ENCODE measurements at places on chromosomes 6 and 20.

GRCh38 chr20:31698803-31699718 is 23.6 kb downstream of the BCL2L1 start:
- no peak for DNase-seq

DNA sequence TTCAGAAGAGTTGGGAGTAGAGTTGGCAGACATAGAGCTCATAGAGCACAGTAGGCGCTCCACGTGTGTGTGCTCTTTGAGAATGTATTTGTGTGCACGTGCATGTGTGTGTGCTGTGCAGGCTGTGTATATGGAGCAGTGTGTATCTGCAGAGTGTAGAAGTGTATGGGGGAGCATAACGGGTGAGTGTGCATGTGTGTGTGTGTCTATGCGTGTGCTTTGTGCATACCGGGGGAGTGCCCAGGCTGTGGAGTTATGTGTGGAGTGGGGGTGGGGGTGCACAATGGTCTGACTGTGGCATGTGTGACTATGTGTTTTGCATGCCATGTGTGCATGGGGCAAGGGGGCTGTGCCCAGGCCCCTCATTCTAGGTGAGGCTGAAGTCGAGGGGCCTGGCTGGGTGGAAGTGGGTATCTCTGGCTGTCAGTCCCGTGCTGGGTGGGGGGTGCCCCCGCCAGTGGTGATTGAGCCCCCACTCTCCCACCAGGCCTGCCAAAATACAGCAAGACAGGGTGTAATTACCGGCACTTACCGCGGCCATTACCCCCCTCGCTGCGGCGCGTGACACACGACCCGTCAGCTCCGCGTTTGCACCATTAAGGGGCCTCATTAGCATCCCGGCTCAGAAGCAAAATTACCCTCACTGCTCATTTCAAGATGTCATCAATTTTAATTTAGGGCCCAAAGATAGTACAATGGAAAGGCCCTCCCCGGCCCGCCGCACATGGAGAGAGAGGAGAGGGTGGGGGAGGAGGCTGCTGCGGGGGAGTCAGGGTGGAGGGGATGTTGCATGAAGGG is 39.1 kb downstream of the MDFI start:
- no peak for DNase-seq

DNA sequence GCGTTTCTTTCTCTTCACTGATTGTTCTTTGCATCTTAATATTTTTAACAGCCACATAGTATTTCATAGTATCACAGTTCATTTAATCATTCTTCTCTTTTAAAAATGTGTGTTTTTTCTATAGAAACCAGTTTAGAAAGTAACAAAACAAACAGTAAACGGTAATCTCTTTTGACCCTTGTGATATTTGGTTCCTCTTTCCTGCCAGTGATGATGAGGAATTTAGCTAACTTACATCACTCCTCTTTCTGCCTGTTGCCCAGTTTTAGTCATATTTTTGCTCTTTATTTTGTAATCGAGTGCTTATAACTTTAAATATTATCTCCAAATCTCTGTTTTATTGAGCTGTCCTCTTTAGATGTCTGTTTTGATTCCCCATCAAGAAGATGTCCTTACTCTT is 38.1 kb upstream of the ZBTB24 start:
- no peak for DNase-seq

DNA sequence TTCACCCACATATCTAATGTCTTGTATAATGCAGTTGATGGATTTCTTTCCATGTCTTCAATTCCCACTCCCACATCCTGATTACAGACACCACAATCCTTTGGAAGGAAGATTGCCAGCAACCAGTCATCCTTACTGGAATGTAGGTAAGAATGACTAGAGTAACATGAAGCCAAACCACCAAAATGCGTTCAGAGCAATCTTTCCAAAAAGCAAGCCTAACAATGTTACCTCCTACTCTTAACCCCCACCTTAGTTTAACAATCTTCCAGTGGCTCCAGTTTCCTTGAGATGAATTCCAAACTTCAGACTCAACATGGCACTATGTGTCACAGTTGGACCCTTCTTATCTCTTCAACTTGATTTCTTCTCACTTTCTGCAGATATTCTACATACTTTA is 685.6 kb downstream of the DOK5 start:
- DNase-seq, result no peak

DNA sequence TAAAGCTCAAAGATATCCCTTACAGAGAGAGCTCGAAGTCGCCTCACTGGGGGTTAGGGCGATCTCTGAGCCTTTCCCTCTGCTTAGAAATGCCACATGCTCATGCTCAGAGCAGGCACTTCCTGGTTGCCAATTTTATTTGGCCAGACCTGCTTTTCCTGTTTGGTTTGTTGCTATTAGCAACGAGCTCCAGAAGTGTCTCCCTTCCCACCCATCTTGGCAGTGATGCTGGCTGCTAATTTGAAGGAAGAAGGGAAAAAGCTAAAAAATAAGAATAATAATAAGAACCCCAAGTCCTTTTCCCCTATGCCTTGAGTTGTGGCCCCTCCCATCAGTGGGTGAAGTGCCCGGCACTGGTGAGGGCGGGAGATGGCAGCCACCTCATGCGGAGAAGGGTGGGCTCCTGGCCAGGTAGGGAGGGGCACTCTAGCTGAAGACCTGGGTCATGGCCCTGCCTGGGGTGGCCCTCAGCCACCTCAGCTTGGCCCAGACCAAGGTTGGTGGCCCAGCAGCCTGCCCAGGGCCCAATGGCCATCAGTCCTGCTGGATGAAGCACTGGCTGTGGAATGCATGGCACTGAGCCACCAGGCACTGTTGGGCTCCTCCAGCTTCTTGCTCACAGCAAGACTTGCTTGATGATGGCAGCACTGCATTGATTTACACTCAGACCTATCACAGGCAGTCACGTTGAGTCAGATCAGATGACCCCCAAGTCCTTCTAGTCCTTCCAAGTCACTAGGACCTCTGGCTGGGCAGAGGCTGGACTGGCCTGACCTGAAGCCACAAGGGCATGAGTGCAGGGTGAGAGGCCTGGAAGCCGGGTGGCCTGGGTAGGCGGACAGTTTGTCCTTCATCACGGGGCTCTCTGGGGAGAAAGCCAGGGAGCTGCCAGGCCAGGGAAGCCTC is 79.0 kb downstream of the SYNJ2 start:
- no peak for DNase-seq

GRCh38 chr20:37346236-37346534 is 245 bp downstream of the SRC start:
- no peak for DNase-seq

- no peak for DNase-seq
These were observed 195.1 kb downstream of the KIF16B start for GRCh38 chr20:16378122-16378521.

DNA sequence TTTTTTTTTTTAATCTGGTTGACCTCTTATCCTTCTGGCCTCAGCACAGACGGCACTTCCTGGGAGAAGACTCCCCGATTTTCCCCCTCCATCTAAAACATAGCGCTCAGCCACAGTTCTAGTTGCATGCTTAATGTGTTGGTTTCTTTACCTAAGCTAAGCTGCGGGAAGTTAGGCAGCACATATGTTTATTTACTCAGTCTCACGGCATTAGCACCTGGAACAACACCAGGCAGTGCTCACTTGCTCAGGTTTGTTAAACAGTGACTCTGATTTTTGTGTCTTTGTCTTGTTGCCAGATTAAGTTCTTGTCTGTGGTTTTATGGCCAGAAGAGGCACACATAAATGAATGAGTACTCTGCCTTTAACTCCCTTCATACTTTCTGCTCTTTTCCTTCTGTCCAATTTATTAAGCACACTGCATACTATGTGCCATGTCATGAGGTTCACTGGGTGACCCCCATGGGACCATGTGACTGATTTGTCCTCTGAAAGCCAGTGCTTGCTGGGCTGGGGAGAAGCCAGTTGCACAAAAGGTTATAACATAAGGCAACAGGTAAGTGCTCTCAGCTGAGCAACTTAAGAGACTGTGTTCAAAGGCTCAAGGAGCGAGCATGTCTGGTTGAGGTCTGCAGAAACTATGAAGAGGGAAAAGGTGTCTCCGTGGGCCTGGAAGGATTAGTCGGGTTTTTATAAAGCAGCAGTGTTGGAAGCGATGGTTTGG is 93.6 kb downstream of the RPP40 start:
- DNase-seq, result no peak

GRCh38 chr20:9397928-9398327 is 116.5 kb upstream of the LAMP5 start:
- DNase-seq, result no peak

DNA sequence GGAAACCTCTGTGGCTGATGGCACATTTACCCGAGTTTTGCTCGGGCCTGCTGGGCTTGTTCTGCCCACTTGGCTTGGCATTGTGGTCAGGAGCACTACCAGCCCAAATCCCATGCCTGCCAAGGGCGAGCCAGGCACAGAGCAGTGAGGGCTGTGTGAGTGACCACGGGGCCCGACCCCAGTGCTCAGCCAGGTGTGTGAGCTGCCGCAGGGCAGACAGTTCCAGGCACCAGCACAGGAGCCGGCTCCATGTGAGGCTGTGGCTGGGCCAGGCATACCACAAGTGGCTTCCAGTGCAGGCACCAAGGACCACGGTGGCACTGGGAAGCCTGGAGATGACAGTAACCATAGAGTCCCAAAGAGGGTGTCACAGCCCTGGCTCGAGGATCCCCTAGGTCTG is 1225.5 kb upstream of the GJE1 start:
- no peak for DNase-seq

- DNase-seq, result no peak
These were observed 406.7 kb downstream of the LMBRD1 start for GRCh38 chr6:69390125-69390524.

DNA sequence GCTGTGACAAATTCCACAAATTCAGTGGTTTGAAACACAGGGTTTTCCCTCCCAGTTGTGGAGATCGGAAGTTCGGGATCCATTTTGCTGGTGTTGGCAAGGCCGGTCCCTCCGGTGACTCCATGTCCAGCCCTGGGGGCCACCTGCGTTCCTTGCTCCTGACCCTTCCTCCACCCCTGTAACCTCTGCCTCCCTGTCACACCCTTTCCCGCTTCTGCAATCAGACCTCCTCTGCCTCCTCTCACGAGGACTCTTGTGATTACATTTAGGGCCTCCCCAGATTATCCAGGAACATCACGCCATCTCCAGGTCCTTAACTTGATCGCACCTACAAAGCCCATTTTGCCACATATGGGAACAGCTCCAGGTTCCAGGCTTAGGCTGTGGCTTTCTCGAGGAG is 12.5 kb downstream of the RPS6KA2 start:
- DNase-seq, result no peak

DNA sequence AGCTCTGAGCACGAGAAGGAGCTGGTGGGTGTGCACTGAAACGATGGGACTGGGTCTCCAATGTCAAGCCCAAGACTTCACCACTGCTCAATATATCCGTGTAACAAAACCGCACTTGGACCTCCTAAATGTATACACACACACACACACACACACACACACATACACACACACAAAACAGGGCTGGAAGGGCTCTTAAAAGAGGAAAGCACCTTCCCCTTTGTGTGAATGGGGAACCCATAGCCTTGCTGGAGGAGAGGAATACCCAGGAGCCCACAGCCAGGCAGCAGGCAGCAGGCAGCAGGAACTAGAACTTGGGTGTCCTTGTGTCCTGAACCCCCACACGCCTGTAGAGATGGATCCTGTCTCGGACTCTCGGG is 29.8 kb downstream of the TGM2 start:
- no peak for DNase-seq

- DNase-seq, result no peak
These were observed 157.7 kb downstream of the GJA1 start for GRCh38 chr6:121593011-121593641.

DNA sequence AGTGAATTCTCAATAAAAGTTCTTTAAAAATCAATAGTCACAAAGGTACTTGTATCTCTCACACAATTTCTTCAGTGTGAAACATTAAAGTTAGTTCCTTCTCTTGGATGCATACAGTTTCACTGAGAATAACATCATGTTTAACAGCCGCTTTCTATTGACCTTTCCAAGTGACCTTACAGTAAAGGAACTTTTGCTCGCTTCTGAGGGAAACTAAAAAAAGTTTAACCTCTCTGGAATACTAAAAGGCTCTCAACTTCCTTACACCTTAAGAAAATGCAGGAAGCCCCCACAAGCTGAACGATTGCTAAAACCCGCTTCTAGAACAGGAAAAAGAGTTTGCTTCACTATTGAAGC is 1.3 kb downstream of the RRAGD start:
- DNase-seq, result no peak

GRCh38 chr20:10089871-10090587 is 55.2 kb downstream of the ANKEF1 start:
- no peak for DNase-seq

DNA sequence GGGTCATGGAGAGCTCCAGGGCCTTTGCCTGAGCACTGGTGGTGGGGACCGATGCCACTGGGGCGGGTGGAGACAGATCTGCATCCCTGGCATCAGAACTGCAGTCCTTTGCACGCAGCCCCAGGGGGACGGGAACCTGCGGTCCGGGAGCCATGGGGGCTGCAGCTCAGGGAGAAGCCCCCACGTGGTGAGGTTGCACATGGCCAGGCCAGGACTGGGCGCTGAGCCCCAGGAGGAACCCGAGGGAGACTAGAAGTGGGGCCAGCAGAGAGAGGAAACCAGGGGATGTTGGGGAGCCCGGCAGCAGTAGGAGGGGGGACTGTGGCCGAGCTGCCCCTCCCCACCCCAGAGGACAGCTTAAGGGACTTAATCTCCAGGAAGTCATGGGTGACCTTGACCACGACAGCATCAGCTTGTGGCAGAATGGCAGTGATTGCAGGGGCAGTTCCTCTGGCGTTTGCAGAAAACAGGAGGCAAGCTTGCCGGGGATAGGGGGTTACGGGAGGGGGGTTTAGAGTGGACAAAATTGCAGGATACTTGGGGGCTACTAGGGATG is 18.0 kb upstream of the LSM14B start:
- DNase-seq, result no peak

GRCh38 chr6:157761926-157762325 is 61.1 kb upstream of the SNX9 start:
- no peak for DNase-seq

DNA sequence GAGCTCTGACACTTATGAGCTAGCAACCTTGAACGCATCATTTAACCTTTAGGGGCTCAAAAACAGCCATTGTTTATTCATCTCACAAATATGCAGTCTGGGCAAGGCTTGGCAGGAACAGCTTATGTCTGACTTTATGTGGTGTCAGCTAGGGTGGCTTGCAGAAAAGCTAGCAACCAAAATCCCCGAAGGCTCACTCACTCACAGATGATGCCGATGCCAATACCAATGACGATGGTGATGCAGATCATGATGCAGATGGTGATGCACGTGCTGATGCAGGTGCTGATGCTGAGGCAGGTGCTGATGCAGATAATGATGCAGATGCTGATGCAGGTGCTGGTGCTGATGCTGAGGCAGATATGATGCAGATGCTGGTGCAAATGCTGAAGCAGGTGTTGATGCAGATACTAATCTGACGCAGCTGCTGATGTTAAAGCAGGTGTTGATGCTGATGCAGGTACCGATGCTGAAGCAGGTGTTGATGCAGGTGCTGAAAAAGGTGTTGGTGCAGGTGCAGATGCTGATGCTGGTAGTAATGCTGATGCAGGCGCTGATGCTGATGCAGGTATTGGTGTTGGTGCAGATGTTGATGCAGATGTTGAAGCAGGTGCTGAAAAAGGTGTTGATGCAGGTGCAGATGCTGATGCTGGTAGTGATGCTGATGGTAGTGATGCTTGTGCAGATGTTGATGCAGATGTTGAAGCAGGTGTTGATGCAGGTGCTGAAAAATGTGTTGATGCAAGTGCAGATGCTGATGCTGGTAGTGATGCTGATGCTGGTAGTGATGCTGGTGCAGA is 195.6 kb downstream of the NFATC2 start:
- no peak for DNase-seq

Measured in GDM1 (cell line).